ENCODE measurements at places on chromosomes 3 and 15.

DNA sequence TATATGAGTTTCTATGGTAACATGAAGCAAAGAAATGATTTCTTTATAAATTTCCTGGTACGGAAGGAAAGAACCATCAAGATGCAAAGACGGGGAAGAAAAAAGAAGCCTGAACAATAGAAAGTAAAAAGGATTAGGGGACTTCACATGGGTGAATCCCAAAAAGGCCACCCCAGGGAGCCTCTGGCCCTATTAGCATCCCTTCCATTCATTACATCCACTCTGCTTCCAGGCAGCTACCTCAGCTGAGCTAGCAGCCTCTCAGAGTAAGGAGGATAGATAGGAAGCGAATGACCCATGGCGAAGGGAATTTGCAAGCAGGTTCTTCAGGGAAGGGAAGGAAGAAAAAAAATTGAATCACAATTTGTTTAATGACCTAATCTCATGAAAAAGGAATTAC lies 81.6 kb downstream of the GABRB3 start:
- DNase-seq, result no peak

GRCh38 chr3:103025880-103026279 lies 591.1 kb downstream of the ZPLD1 start:
- DNase-seq, result no peak

- DNase-seq, result no peak
These were observed 68.0 kb downstream of the GMPS start for GRCh38 chr3:155938409-155938808.

DNA sequence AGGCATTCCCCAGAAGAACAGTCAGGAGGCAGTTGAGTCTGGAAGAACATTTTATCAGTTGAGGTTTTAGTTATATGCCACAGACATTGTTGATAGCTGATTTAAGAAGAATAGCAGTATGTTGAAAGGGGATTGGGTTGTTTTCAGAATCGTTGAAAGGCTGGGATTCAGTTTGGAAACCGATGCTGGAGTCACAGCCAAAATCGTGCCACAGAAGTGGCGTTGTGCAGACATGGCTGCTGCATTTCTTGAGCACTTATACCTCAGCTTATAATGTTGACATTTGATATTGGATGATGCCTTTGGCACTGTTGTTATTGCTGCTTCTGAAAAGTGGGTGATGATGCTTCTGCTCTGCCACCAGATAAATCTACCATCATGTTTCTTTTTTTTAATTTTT lies 16.1 kb downstream of the SLMAP start:
- no peak for DNase-seq

- no peak for DNase-seq
These were observed 165.6 kb upstream of the PRICKLE2 start for GRCh38 chr3:64390893-64391292.

DNA sequence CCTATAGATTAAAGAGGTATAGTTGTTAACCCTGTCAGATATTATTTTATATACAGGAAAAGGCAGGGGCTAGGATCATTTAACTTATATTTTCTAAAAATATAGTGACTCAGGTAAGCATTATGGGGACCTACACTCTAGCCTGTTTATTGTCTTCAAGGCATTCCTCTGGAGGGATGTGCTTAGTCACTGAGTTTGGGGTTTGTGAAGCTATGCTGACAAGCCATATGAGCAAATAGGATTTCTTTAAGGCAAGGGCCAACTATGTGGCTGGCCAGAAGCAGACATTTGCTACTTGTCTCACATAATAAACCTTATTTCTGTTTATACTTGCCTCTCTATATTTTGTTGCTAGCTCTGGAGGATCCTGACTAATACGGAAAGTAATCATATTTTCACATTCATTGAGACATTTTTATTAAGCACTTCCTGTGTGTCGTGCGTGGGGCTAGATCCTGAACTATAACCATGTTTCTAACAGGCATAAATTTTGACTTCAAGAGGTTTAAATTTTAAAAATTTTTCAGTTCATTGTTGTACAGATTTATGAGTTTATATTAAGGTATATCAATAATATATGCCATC lies 153.4 kb downstream of the OTOL1 start:
- no peak for DNase-seq

GRCh38 chr3:12369029-12369428 lies 80.2 kb downstream of the PPARG start:
- no peak for DNase-seq

- no peak for DNase-seq
These were observed 215.5 kb downstream of the GAP43 start for GRCh38 chr3:115838786-115839185.

GRCh38 chr3:189577050-189577951 lies 53.9 kb upstream of the TP63 start:
- DNase-seq, result no peak

DNA sequence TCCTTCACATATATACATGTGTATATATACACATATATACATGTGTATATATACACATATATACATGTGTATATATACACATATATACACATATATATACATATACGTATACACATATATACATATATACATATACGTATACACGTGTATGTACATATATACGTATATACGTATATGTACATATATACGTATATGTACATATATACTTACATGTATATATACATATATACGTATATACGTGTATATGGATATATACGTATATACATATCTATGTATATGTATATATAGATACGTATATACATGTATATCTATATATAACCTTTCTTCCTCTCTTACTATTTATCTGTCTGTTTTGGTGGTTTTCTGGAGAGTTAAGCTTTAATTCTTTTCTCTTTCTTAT lies 114.8 kb downstream of the NR2E3 start:
- DNase-seq, result no peak

GRCh38 chr15:47993051-47993450 lies 127.7 kb upstream of the SLC24A5 start:
- DNase-seq, result no peak

DNA sequence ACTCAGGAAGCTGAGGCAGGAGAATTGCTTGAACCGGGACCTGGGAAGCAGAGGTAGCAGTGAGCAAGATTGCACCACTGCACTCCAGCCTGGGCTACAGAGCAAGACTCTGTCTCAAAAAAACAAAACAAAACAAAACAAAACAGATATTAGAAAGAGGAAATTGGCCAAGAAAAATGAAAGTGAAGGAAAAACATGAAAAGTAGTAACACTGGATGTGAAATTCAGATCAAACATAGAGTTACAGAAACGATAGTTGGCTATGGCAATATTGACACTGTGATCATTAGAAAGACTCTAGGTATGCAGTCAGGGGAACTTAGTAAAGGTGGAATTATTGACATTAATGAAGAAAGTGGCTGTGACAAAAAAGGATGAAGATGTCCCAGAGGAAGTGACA lies 13.2 kb upstream of the TIPARP start:
- no peak for DNase-seq

Data from stimulated activated effector memory CD8-positive, alpha-beta T cell treated with anti-CD3 and anti-CD28 coated beads, Interleukin-12 subunit alpha, Interleukin-12 subunit beta, amount 100 ng/mL, for 72 hours (primary cell).